ENCODE measurements at places on chromosomes 7 and 10.

DNA sequence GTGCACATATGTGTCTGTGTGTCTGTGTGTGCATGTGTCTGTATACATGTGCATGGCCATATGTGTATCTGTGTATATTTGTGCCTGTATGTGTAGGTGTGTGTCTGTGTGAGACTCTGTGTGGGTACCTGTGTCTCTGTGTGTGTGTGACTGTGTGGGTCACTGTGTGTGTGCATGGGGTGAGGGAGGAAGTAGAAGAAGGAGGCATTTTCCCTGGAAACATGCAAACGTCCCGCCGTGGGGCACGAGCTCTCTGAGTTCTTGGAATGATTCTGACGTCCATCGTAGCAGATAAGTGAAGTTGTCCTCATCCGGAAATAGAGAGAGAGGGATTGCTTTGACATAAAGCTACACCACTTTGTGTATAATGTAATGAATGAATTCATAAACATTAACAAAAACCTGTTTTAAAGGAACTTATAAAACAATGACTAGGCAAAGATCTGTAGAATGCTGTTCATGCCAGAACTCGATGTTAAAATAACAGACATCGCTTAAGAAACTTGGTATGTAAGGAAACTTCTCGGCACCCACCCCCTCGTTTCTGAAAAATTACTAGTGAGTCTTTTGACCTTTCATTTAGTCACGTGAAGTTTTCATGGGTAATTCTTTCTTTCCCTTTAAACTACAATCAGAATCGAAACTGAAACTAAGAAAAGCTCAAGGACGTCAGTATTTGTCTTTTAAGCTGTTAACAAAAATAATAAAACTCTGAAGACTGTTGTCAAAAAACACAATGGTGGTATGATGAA is 43.6 kb upstream of the KLF6 start:
- no peak for DNase-seq

DNA sequence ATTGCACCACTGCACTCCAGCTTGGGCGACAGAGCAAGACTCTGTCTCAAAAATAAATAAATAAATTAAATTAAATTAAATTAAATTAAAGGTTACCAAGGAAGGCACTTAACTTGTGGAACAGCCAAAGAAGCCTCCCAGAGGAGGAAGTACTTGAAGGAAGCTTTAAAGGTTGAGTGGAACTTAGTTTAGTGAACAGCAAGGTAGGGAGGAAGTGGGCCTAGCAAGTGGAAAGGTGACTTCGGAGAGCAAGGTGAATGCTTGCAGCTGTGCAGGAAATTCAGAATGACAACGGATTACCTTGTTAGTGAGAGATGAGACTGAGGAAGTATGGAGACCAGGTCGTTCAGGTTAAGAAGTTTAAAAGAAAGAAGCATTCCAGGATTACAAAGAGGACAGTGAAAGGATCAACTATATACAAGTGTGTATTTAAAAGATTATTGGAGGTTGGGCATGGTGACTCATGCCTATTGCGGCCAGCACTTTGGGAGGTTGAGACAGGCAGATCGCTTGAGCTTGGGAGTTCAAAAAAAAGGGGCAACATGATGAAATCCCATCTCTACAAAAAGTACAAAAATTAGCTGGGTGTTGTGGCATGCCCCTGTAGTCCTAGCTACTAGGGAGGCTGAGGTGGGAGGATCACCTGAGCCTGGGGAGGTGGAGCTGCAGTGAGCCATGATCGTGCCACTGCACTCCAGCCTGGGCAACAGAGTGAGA is 12.8 kb upstream of the RPEL1 start:
- DNase-seq = no peak

DNA sequence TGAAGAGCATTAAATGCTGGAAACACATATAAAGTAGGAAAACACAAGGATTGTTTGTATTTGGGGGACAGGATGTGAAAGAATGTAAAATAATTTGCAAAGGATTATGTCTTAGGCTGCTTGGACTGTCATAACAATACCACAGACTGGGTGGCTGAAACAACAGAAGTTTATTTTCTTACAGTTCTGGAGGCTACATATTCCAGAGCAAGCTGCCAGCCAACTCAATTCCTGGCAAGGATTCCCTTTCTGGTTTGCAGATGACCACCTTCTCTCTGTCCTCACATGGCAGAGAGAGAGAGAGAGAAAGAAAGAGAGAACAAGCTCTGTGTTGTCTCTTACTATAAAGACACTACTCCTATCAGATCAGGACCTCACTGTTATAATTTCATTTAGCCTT is 8.8 kb upstream of the LAMB4 start:
- no peak for DNase-seq

GRCh38 chr7:5672468-5672867 is 109.0 kb downstream of the RNF216 start:
- no peak for DNase-seq

GRCh38 chr7:84249656-84250055 is 55.1 kb upstream of the SEMA3A start:
- no peak for DNase-seq

GRCh38 chr7:90536449-90536848 is 59.7 kb upstream of the CDK14 start:
- DNase-seq = no peak

GRCh38 chr10:75956624-75957023 is 525.2 kb downstream of the LRMDA start:
- DNase-seq = no peak

GRCh38 chr10:87668324-87669074 is 8.8 kb downstream of the PAPSS2 start:
- DNase-seq = no peak

DNA sequence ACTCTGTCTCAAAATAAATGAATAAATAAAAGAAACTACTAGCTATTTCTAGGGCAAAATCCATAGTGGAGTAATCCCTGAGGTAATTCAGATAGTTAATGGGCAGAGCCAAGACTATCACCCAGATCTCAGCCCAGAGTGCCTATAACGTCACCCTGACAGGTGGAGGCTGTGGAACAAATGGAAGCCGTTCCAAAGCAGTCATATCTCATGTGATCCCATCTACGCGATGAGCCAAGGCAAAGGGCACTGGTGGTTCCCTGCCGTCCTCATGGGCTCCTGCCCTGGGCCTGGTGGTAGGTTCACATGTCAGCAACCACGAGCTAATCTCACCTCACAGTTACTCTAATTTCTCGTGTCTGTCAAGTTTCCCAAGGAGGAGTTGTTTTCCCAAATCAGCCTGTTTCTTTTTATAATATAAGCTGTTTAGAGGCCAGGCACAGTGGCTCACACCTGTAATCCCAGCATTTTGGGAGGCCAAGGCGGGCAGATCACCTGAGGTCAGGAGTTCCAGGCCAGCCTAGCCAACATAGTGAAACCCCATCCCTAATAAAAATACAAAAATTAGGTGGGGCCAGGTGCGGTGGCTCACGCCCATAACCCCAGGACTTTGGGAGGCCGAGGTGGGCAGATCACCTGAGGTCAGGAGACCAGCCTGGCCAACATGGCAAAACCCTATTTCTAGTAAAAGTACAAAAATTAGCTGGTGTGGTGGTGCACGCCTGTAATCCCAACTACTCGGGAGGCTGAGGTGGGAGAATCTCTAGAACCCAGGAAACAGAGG is 22.5 kb upstream of the ASCC1 start:
- DNase-seq = no peak

- DNase-seq = no peak
Measured at GRCh38 chr7:154765118-154765517, 237.8 kb downstream of the PAXIP1 start.

- no peak for DNase-seq
Measured at GRCh38 chr7:33108554-33109004, 625 bp downstream of the RP9 start.

- DNase-seq = no peak
Measured at GRCh38 chr10:51389415-51390321, 309.7 kb downstream of the CSTF2T start.

- no peak for DNase-seq
Measured at GRCh38 chr10:28963539-28964221, 286.4 kb downstream of the BAMBI start.

- no peak for DNase-seq
Measured at GRCh38 chr10:8088504-8088903, 34.0 kb downstream of the GATA3 start.

- peak; percentile 57 for DNase-seq
Measured at GRCh38 chr10:124719213-124719851, 24.8 kb downstream of the FAM53B start.

DNA sequence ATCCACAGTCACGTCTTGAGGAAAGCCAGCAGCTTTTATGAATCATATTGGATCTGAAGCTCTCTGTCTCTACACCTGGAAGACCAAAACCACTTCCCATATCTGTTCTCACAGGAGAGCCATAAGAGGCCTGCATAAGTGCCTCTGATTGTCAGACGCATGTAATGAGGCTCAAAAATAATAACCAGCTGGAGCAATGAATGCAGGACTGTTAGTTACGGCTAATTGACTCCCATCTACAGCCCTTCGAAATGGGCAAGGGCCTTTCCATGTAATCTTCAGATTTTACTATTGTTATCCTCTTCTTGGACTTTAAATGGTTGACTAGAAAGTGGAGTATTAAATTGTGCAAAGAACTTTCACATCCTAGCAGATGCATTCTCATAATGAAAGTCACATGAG is 4.4 kb upstream of the SEMA3C start:
- DNase-seq = no peak

DNA sequence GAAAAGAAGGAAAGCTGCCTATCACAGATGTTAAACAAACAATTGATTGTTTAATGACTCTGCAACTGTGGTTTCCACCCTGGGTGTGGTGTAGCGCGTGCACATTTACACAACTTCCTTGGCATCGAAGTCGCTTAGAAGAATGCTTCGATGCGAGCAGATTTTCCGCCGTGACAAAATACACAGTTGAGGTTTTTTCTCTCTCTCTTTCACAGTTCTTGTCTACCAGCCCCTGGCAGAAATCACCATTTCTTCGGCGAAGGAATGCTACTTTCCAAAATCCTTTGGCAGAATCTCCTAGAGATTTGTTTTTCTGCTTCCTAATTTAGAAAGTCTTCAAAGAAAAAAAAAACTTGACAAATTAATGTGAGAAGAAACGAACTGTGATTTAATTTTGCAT is 70.7 kb upstream of the C1QL3 start:
- DNase-seq = no peak
